Cortex of kidney (tissue), 1 donor: ENCODE measurements at places on chromosomes 2 and 18.

DNA sequence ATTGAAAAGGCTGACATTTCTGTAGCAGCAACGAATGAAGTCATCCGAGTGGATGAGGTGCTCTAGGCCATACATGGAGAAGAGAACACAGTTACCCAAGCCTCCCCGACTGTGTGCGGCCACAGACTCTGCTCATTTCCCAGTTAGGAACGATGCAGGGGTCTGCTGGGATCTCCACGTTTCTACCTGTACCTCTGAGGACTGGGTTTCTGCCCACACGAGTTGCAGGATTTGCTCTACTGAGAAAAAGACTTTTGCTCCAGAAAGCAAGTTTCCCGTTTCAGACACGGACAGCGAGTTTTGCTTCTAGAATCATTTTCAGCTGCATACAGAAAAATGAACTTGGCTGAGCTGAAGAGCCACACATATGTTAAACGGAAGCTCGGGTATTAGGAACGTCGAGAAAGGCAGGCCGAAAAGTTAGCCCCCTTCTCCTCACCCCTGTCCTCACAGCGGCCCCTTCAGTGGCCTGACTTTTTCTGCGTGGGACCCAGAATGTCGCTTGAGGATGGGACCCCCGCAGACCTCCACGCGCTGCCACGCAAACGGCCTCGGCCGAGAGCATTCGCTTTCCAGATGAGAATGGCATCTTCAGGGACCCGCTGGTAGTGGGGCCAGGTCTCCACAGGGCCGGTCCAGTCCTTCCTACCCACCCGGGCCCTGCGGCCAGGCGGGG lies 582 bp upstream of the RAB31 start:
- no peak for DNase-seq

DNA sequence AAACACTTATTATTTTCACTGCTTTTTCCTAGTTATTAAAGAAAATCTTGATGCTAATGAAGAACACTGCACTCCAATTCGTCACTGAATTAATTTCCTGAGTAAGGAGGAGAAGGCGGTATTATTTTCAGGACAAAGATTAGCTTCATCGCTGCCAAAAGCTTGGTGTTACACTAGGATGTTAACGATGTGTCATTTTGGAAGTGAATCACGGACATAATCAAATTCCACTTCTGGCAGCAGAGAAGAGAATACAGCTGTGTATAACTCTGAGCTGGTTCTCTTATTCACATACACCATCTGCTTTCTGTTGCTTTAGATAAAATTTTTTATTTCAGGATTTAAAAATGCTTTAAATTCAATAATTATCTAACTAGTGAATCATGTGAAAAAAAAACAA lies 74.1 kb downstream of the SCG2 start:
- no peak for DNase-seq

DNA sequence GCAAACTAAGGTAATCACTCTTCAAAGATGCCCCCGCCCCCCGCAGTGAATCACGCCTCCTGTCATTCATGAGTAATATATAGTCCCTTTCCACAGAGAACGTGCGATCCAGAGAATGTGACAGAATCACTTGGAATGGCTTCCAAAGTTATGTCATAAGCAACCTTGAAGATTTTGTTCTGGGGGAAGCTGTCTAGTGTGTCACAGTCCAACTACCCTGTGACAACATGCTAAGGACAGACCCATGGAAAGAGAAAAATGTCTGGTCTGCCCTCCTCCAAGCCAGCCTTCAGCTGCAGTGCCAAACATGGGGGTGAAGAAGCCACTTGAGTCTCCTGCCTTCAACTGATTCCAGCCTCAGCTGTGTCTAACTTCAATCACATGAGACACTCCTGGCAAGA lies 259.1 kb downstream of the SS18 start:
- DNase-seq = no peak

DNA sequence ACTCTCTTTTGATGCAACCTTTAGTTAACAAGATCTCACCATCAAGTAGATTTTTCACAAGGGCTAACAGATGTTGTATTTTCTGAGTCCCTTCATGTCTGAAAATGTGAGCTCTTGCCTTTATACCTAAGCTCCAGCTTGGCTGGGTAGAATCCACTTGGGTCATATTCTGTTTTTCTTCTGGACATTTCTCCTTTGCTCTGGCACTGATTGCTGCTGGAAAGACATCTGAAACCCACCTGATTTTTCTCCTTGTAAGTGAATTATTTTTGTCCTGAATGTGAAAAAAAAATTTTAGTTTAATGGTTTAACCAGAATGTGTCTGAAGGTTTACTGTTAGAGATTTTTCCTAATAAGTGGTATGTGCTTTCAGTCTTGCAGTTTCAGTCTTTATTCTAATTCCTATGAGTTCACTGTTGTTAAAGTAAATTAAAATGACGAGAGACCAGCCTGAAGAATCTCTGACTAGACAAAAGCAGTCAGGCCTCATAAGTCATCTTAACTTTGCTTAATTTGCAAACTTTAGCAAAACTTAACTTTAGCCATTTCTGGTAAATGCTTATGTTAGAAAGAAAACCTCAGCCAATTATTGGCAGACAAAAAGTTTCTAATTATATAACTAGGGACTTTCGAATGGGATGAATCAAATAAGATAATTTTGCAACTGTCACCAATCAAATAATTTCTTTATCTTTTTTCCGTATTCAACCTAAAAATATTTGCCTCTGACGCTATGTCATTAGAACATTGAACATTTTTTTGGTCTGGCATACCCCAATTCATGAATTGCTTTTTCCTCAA lies 70.8 kb downstream of the ACAA2 start:
- no peak for DNase-seq

DNA sequence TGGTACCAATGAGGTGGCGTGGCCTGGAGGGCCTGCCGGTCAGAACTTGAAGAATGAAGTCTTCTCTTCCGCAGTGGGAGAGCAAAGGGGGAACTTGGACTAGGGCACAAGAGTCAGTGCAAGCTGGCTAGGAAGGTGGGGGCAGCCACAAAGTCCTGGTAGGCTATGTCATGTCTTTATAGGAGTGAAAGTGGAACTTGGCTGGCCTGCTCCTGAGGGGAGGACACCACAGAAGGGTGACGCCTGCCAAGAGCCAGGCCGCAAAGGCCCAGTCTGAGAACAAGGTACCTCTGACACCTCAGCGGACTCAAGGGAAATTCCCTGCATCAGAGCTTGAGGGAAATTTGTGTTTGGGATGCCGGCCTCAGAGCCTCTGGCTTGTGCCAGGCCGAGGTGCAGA lies 32.2 kb upstream of the MAP3K20 start:
- DNase-seq = no peak

DNA sequence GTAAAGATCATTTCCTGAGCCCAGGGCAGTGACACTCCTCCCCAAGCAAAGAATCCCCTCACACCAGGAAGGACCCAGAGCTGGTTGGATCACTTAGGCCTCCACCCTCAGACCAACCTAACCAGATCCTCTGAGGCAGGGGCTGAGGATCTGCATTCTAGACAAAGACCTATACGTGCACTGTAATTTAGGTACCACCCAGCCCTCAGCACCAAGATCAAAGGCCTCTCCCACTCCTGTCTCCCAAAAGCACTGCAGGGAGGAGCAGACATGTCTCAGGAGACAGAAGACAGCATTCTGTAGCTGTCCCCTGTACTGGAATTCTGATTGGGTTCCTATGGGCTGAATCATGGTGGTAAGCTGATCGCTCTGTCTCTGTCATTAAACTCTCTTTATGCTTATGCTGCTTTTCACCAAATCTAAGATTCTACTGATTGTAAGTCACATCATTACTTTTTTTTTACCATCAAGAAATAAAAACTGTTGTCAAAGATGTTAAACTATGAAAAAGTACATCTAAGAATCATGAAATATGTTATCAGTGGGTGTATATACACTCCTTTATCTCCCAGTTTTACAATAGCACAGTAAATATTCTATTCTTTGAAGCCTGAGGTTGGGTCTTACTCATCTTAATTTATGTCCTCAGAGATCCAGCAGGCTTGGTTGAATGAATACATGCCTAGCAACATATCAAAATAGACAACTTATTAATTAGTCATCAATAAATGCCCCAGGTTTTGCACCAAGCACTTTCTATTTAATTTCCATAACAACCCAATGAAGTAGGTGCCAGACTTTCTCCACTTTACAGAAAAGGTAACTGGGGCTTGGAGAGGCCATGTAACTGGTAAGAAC lies 28.3 kb downstream of the MCFD2 start:
- DNase-seq = no peak

- no peak for DNase-seq
These were observed 45.9 kb downstream of the CYRIA start for GRCh38 chr2:16619576-16620245.
